Dermis microvascular lymphatic vessel endothelial cell (primary cell): ENCODE measurements at places on chromosomes 2 and 18. TPM values are rescaled to one million over a fixed set of nuclear protein-coding genes. Genes with fewer than 3 reads are reported as not detected.
A peak's percentile ranks its signal among the peaks of the same experiment; 100 is the strongest.

DNA sequence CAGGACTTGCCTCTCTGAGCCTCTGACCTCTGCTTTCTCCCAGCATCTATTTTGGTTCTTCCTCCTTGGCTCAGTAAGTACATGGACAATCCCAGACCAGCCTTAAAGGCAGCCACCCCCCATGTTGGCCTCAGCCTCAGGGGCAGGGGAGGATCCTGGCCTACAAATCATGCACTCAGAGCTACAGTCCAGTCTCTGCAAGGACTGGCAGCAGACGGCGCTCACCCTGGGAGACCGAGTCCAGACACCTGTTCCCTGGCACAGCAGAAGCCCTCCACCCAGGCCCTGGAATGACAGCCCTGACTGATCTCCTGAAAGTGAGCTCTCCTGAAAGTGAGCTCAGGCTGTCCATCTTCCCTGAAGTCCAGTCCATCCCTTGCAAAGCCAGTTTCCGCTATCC, 25.7 kb upstream of the PTPN4 start:
- no peak for DNase-seq

- no peak for DNase-seq
These were observed 335.1 kb upstream of the SKOR2 start for GRCh38 chr18:47586418-47587070.

Gene PDE1A
- 6.0 and 10.5 TPM in 2 replicates for total RNA-seq

DNA sequence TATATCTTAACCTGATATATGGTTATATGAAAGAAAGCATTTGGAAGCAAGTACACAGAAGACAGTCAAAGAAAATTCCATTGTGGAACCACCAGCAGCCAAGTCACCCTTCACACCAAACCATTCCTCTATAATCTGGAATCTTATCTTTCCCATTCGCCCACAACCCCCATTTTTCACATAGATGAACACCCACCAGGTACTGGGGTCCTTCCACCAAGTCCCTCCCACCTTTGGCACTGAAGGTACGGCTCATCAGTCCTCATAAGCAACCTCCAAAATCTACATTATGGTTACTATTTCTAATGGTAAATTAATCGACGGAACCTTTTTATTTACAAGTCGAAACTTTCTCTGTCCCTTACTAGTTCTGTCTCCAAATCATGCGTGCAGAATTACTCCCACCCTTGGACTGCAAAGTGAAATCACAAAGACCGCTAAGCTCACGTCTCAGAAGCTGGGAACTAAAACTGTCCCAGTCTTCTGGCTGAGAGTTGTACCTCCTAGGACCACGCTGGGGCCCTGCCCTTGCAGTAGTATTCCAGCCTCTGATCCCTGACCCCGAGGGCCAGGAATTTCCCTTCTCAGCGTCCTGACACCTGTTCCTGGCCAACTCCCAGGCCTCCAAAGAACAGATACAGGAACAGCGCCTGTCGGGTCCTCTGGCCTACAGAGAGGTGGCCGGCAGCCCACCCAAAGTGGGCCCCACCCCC, 702 bp downstream of the OLA1 start:
- peak; percentile 45 for DNase-seq

Gene CKAP2L
- total RNA-seq: 2.0 and 3.1 TPM in 2 replicates

DNA sequence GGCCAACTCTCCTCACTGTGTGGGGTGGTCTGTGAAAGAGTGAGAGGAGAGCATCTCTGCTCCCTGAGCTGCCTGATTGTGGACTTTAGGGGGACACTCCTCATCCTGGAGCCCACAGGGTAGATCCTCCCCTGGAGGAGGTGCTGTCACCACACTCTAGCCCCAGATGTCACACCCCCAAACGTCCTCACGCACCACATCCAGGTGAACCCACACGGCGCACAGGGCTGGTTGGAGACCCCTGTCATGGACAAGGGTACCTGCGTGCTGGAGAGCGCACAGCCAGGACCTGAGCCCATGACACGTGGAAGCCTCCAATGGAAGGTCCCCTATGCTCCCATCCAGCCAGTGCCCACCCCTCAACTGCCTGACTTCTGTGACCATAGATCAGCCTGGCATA, 10.5 kb downstream of the AGXT start:
- DNase-seq: no peak

DNA sequence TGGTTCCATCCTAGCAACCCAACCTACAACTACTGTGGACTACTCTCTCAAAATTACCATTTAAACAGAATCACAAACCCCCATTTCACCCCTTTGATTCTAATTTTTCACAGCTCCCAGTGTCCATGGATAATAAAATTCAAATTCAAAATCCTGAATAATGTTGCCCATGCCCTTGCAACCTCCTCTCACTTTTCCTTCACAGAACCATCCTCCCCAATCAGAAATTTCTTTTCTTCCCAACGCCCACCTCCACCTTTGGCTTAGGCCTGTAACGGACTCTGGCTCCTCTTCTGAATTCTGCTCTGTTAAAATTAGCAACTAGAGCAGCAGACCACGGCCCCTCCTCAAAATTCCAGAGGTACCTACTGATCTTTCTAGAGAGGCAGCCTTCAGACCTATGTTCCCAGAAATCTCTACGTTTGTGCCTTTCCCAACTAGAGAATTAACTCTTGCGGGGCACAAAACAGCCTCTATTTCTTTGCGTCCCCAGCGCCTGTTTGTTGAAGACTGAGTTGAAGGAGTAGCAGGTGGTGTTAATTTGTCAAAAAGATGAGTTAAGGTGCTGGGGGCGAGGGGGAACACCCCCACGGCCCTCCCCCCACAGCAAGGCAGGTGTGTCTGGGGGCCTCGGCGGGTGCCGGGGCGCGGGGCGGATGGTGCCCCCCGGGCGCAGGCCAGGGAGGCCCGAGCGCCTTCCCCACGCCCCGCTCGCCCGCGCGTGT, 428 bp upstream of the MAP3K20 start:
- no peak for DNase-seq

DNA sequence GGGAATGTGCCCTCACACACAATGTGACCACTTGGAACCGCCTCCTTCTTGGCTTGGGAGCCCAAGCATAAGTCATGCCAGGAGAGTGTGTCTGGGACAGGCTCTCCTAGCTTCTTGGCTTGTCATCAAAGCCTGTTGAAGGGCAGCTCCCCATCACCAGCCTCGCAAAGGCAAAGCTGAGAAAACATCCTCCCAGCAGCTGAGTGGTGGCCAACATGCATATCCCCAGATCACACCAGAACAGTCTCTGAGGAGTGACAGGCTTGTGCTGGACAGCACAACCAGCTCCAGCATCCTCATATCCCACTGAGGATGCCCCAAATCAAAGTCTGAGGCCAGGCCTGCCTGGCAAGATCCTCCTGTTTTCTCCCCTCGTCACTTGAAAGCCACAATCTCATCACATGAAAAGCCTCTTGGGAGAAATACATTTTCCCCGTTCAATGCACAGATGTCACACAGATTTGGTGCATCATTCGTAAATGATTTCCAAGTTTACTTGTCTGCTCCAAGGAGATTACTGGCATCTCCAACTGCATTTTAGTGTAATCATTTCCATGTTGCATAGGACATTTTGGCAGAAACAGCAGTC, 269.3 kb downstream of the TTC32 start:
- DNase-seq: no peak

GRCh38 chr2:213562539-213563180, 278.4 kb downstream of the SPAG16 start:
- DNase-seq: no peak

DNA sequence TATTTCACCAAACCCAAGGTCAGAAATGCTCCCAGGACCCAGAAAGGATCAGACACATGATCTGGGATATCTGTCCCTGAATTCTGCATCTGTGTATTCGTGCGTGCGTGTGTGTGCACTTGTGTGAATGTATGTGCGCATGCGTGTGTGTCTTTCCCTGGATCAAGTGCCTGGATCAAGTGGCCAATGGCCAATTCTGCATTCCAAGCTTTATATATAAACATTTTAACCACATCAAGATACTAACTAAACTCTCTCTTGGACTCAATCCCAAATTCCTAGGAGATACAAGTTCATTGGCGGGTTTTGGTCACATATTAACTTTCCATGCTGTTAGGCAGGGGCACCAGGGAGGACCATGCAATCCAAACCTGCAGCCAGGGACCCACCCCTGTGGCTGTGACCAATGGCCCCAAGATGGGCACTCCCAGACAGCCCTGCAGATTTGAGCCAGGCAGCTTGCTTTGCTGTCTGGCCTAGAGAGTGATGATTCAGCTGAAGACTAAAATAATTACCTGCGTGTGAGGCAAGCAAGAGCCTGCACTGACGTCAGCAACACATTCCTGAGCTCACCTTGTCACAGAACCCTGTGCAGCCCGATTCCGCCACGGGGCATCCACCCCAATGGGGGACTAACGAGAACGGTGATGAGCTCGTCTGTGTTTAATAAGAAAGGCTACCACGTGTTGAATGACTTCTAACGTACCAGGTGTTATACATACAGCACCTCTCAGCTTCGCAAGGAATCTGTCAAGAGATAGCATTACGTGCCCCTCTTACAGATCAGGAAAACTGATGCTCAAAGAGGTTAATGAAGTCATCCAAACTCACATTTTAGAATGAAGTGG, 45.3 kb upstream of the ROCK2 start:
- DNase-seq: no peak

DNA sequence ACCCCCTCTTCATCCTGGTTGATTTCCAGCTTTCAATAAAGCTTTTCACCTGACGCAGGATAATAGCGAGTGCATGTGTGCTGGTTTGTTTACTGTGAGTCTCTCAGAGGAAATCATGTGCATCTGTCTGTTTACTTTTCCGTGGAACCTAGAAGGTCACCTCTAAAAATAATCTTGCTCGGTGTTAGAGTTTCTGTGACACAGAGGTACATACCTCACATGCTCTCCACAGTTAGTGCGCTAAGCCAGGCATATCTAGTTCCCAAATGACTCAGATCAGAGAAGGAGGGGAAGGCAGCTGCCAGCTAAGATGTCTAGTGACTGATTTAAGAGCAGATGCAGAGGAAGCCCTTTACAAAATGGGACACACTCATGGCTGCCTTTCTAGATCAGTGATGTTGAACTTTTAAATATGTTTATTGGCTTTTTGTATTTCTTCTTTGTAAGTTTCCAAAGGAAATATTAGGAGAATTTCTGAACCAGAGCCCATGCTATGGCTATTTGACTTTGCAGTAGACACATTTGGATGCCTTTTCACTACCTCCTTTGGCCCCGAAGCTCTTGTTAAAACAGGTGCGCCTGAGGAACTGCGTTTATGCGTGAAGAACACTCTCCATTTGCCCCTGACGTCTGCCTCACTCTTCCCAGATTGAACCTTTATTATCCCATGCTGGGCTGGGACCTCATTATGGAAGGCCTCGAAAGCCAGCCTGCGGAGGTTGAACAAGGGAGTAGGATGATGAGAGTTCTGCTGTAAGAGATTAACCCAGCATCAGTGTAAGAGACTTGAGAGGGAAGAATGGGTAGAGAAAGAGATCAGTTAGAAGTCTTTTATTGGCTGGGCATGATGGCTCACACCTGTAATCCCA, 145.6 kb downstream of the FAM161A start:
- peak; percentile 4 for DNase-seq

Gene UGT1A6
- not detected in 2 replicates for total RNA-seq

Gene MPPE1
- total RNA-seq: 11.6 and 15.0 TPM in 2 replicates

Gene TMEM182
- total RNA-seq: 0.39 and 1.0 TPM in 2 replicates

DNA sequence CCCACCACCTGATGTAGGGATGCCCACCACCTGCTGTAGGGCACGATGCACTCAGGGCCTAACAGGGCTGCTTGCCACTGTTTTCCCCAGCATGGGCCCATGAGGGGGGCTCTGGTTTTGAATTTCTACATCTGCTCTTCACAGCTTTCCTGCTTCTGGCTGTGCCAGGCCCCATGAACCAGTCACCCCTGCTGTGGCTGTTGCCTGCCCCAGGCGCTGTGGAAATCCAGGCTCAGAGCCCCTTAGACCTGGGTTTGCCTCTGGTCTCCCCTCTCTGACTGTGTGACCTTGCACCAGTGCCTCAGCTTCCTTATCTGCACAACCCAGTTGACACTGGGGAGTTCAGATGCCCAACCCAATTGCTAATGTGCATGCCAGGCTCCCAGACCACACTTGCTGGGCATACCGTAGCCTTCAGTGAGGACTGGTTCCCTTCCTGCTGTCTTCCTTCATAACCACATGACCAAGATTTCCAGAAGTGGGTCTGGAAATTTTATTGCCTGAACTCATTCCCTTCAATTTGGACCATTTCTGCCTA, 6.0 kb upstream of the MLPH start:
- no peak for DNase-seq
